Right cardiac atrium (tissue), 5 donors: ENCODE measurements at places on chromosomes 3 and 15. TPM values are rescaled to one million over a fixed set of nuclear protein-coding genes. Genes with fewer than 3 reads are reported as not detected.
A peak's percentile ranks its signal among the peaks of the same experiment; 100 is the strongest.

DNA sequence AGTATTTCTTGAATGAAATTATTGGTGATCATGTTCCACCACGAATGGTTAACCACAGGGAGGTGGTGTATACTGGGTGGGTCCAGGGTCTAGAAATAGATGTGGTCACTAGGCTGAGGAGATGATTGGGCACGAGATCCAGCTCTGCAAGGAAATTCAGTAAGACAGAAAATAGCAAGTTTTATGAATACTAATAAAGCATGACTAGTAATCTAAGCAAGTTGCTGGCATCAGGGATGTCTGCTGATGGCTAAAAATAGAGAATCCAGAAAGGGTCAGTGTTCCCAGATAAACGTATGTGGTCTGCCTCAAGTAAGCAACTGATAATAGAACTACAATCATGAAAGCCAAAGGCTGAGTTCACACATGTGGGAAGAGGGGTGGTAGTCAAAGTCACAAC, 108.3 kb upstream of the FRMD4B start:
- DNase-seq: no peak

GRCh38 chr3:69784954-69785514, 45.8 kb downstream of the MITF start:
- peak; percentile 80 for DNase-seq

DNA sequence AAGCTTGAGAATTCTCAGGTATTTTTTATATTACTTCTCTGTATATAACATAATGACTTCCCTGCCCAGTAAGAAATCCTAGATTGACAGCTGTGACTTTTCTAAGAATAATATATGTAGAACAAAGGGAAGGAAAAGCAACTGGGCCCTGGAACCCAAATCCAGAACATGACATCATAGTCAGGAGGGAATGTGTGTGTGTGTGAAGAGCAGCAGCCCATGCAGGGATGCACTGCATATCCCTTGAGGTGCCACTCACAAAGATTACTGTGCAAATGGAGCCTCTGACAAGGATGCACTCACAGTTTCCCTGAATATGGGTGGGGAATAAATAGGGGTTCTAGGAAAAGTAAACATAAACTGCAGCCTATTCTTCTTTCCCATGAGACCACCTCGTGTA, 279.5 kb downstream of the NEK10 start:
- DNase-seq: no peak

The DNAH12 gene
- 0.09 TPM for polyA plus RNA-seq

GRCh38 chr3:117063930-117064329, 354.4 kb downstream of the TUSC7 start:
- DNase-seq: no peak

GRCh38 chr15:56732135-56732885, 999 bp downstream of the ZNF280D start:
- no peak for DNase-seq

DNA sequence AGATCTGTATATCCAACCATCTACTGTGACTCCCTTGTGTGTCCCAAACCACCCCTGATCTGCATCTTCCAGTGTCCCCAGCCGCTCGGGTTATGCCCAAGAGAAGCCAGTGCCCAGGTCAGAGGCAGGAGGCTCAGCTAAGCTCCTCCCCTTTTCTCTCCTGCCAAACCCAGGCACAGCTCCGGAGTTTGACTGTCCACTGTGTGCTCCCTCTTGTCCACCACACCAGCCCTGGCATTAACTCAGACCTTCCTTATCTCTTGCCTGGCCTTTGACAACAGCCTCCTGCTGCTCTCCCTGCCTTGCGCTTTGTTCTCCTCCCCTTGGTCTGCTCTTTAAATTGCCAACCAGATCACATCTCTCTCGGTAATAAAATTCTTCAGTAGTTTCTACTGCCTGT, 39.3 kb downstream of the DGKG start:
- no peak for DNase-seq

- DNase-seq: peak; percentile 71
These were observed 698 bp downstream of the IL1RAP start for GRCh38 chr3:190514413-190515153.

- peak; percentile 53 for DNase-seq
These were observed 55.9 kb upstream of the PLCL2 start for GRCh38 chr3:16828815-16829214.

GRCh38 chr3:62607287-62608029, 234.1 kb upstream of the FEZF2 start:
- DNase-seq: peak; percentile 50

DNA sequence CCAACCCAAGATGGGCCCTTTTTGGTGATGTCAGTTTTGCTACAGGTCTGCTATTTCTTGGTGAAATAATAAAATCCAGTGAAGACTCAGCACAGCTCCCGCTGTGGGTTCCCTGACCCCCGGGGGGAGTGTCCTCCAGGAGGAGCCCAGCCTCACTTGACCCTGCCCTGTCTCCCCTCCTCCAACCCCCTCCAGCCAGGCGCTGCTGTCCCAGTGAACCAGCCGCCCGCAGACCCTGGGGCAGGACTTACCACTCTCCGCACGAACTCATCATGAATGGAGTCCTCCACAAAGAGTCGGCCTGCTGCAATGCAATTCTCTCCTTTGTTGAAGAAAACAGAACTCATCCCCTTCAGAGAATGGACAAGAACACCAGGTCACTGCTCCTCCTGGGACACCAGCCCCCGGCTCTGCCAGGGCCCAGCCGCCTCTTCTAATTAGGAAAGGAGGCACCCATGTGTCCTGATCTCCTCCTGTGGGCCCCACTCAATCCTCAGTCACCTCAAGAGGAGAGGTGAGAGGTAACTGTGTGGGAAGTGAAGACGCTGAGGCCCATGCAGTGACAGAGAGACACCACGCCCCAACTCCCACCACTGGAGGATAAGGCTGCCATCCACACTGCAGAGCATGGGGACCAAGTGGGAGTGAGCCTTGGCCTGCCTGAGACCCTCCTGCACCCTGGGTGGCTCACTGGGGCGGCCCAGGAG, 28.8 kb upstream of the SLC41A3 start:
- no peak for DNase-seq

DNA sequence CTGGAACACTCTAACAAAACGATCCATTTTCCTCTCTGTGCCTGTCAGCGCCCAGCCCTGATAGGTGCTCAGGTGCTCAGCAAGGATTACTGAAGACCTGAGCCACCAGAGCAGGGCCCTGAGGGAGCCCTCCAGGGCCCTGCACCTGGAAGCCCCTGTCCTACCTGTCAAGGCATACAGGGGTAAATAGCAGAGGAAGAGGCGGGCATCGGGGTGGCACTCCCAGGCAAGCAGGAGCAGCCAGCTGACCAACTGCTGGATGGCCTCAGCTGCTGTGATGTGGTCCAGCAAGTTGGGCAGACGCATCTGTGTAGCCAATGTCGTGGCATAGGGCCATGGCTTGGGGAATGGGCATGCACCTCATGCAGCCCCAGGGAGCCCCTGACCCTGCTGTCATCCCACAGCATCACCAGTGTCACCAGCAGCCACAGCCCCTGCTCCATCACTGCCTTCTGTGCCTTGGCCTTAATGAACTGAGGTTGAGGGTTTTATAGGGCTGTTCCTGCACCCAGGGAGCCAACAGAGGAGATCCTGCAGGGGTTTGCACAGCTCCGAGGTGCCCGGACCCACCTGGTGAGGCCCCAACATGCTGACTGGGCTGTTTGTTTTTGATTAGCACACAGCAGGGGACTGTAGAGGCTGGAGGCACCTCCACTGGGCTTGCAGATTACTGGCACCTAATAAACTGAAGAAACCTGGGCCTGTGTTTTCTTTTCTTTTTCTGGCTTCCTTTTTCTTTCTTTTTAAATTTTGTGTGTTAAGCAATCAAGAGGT, 7.9 kb upstream of the WDR6 start:
- DNase-seq: no peak

GRCh38 chr3:40877631-40878463, 321.5 kb upstream of the CTNNB1 start:
- peak; percentile 85 for DNase-seq

The SLC9C1 gene
- 0.14 TPM for polyA plus RNA-seq

GRCh38 chr3:48353987-48354386, 18.0 kb upstream of the FBXW12 start:
- DNase-seq: no peak

DNA sequence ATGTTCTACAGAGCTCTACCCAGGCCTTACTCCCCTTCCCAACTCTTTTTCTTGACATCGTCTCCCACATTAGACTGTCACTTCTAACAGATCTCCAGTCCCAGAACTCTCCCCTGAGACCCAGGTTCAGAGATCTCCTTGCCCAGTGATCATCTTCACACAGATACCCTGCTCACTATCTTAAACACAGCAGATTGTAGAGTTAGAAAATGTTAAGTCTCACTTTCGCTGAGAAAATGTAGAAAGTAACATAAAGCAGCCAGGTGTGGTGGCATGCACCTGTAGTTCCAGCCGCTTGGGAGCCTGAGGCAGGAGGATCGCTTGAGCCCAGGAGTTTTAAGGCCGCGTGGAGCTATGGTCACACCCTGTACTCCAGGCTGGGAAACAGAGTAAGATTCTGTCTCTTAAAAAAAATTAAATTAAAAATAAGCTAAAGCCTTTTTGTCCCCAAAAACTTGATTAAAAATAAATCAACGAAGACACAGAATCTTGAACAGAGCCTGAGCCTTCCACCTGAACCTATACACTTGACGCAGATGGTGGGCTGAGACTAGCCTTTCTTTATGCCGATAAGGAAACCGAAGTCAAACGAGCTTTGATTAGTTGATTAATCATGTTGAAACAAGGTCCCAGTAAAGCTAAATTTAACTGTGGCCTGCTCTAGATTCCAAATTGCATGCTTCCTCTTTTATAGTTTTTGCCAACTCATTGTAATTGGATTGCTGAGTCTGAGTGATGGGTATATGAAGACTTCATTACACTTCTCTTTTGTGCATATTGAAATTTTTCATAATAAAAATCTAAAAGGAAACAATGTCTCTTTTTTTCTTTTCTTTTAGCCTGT, 31.3 kb upstream of the BLM start:
- no peak for DNase-seq

- DNase-seq: no peak
These were observed 25.5 kb downstream of the MCCC1 start for GRCh38 chr3:183073839-183074238.

The ECE2 gene
- 2.6 TPM for polyA plus RNA-seq

- no peak for DNase-seq
These were observed 444.0 kb downstream of the MFSD1 start for GRCh38 chr3:159245871-159246270.

GRCh38 chr3:38238416-38239008, 27.1 kb upstream of the SLC22A13 start:
- no peak for DNase-seq

GRCh38 chr3:186519021-186519658, 25.0 kb downstream of the CRYGS start:
- no peak for DNase-seq

The TGM4 gene
- polyA plus RNA-seq: not detected

DNA sequence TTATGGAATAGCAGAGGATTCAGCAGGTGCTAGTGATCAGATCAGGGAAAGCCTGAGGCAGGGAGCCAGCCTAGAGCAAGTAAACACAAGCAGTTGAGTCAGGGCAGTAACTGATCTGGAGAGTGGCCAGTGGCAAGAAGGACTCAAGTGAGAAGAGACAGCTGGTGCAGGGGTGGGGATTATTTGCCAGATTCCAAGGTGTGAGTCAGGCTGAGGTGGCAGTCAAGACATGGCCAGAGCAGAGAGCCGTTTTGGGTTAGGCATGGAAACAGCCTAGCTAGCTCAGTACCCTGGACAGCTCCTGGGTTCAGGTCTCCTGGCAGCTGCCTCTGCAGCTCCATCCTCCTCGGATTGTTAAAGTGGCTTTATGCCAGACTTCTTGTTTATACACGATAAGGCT, 281.9 kb upstream of the ONECUT1 start:
- DNase-seq: peak; percentile 28

GRCh38 chr15:91522605-91523332, 330.7 kb upstream of the SLCO3A1 start:
- DNase-seq: no peak

The CNTN4 gene
- 1.9 TPM for polyA plus RNA-seq

The C3orf20 gene
- 0.02 TPM for polyA plus RNA-seq

GRCh38 chr3:8001712-8002111, 499.9 kb upstream of the LMCD1 start:
- peak; percentile 68 for DNase-seq

- DNase-seq: no peak
These were observed 211.4 kb downstream of the NR1D2 start for GRCh38 chr3:24156466-24156865.

- no peak for DNase-seq
These were observed 32.9 kb upstream of the TICRR start for GRCh38 chr15:89542369-89542768.

GRCh38 chr3:185397676-185398075, 34.7 kb downstream of the MAP3K13 start:
- no peak for DNase-seq

- no peak for DNase-seq
These were observed 346.4 kb upstream of the DPPA4 start for GRCh38 chr3:109683746-109684145.

The TMEM158 gene
- 0.20 TPM for polyA plus RNA-seq

GRCh38 chr15:89409184-89410038, 74.8 kb upstream of the POLG start:
- DNase-seq: no peak

The QARS1 gene
- polyA plus RNA-seq: 132 TPM

DNA sequence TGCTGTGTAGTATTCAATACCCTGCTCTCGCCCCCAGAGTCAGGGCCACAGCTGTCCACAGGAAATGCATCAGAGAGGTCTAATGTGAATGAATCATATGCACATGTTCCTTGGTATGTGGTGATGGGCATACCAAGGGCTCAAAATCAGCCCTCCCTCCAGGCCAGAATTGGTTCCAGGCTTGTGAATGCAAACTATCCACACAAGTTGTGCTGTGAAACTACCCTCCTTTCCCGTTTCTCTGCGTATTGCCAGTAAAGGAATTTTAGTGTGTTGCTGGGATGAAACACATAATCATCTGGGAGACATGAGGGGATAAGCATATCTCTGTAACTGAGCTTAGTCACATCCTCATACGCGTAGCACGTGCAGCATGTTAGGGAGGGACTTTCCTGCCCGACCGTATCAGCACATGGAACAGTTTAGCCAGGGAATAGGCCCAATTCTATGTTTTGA, 9.2 kb upstream of the MME start:
- DNase-seq: peak; percentile 22
